ENCODE measurements at places on chromosomes 4 and X.

DNA sequence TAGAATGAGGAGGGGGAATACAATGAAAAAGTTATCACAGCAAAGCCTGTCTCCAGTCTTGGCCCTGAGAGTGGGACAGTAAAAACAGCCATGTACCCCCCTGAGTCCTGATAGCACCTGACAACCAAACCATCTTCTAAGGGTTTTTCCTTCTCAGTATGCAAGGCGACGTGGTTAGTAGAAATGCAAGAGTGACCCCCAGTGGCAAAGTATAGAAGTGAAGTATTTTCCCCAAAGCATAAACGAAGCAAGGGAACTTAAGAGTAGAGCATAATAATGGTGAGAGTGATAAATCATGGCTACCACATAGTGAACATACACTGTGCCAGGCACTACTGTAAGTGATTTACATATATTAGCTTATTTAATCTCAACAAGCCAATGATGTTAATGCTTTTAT is 52.8 kb downstream of the FAM47C start:
- peak; percentile 70 for DNase-seq

GRCh38 chr4:151276787-151277562 is at the start of gene PRSS48:
Gene PRSS48 (plus strand): TSS chr4:151277161. CDS start chr4:151277173, 12 bp downstream.
- peak; percentile 77 for DNase-seq

DNA sequence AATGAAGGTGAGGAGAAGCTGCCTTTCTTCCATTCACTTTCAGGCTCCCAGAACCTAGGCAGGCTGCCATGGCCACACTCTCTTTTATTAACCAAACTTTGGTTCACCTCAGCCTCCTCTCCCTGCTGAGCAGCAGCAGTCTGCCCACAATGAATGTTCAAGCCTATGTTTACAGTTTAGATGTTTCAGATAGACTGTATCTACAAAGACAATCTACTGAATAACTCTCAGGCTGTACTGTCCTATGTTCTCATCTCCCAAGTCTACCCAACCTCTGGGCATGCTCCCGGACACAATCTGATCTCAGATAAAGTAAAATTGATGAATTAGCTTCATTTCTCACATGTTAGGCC is 59.2 kb upstream of the TMEM164 start:
- no peak for DNase-seq

DNA sequence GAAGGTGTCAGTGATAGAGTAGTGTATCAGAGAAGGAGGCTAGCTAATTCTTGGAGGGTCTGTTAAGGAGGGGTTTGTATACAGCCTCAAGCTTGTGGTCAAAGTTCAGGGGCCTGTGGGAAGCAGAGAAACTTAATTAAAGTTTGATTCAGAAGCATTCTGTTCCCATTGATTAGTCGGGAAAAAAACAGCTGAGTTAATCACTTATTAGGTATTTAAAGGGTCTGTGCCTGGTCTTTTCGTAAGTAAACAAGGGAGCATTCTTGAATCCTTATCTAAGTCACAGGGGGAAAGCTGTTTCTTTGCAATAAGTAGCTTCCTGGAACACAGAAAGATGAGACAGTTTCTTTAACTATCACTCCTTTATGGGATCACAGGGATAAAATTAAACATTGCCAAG is 492.1 kb downstream of the PCDH10 start:
- peak; percentile 15 for DNase-seq

DNA sequence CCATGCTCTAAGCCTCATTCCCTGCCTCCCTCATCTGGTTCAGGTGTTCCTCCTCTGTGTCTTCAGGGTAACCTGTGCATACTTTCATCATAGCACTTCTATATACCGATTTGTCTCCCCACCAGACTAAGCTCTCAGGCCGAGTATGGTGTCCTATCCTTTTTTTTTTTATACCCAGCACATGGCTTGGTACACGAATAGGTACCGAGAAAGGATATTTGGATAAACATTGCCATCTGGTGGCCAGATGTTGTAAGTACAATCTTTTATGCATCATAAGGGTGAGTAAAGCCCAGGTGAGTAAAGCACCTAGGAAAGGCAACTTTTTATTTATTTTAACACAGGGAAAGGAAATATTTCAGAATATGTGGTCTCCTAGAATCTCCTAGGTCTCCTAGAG is 68.4 kb downstream of the MID2 start:
- peak; percentile 50 for DNase-seq

DNA sequence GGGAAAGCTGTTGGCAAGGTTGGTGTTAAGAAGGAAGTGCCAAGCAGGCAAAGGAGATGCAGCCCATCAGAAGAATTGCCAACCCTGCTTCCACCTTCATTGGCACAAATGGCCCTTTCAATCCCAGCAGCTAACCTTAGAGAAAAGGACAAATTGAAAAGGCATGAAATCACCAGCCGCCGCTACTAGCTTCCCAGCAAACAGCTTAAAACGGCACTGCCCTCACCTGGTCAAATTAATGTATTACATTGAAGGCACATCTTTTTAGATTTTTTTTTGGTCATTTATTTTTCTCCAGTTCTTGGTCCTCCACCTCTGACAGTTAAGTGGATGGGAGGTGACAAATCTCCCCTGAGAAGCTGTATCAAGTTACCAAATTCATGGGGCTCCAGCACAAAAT is 51.0 kb upstream of the NHSL2 start:
- DNase-seq = peak; percentile 60

DNA sequence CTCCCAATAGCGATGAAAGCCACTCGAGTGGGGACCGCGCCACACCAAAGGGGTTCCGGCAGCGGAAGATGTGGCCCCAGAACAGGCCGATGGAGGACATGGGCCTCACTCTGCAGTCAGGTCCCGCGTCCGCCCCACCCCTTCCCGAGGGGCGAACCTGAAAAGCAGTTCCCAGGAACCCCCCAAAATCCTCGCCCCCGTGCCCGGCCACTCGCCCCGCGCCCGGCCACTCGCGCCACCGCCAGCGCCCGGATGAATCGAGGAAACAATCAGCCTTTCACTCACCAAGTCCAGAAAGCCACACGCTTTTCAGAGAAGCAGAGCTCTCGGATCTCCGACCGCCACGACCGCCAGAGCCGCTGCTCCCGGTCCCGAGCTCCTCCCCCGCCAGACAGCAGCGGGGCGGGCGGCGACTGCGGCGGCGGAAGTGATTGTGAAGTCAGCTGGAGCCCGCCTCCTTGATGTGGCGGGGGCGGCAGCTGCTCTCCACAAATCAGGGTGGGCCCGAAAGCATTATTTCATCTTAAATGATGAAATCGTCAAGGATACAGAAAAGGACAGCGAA is at the start of gene PJA1:
TSS of gene PJA1 (minus strand) at position 367 of the 565 bp plus-strand sequence. CDS start 2,380 bp downstream, outside the sequence.
- DNase-seq = peak; percentile 80

DNA sequence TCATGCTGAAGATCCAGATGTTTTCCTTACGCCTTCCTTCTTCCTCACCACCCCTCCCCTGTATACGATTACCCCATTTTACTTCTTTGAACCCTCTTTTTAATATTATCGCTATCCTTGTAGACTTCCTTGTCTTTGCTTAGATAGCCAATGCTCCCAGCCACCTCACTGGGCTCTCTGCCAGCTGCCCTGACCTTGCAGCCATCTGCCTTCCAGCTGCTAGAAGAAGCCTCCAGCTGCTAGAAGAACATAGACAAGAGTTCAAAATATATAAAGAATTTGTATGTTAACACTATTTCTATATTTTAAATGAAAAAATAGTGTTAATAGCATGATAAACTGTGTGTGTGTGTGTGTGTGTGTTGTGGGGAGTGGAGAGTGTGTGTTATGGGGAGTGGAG is 374.7 kb downstream of the ANKRD50 start:
- no peak for DNase-seq

DNA sequence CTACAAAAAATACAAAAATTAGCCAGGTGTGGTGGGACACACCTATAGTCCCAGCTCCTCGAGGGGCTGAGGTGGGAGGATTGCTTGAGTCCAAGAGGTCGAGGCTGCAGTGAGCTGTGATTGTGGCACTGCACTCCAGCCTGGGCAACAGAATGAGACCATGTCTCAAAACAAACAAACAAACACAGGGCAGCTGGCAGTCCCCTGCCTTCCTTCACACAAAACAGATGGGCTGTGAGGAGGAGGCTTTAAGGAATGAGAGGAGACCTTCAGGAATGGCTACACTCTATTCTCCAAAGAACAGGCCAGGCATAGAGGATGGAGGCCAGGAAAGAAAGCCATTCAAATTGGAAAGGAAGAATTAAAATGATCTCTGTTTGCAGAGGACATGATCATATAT is 65.6 kb upstream of the MAML3 start:
- DNase-seq = no peak

DNA sequence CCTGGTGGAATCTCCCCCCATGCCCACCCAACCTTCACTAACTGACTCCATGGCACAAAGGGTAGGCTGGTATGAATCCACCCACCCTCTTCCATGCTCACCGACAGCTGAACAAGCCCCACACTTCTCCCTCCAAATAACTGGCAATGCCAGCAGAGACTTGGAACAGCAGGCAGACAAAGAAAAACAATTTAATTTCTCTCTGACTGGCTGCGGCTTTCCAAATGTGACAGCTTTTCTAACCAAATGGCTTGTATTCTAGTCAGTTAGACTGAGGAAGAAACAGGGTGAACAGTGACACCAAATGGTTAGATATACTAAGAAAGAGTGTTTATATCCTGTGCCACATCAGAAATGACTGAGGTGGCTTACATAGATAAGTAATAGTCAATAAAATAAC is 199.3 kb upstream of the ADAMTS3 start:
- DNase-seq = no peak

DNA sequence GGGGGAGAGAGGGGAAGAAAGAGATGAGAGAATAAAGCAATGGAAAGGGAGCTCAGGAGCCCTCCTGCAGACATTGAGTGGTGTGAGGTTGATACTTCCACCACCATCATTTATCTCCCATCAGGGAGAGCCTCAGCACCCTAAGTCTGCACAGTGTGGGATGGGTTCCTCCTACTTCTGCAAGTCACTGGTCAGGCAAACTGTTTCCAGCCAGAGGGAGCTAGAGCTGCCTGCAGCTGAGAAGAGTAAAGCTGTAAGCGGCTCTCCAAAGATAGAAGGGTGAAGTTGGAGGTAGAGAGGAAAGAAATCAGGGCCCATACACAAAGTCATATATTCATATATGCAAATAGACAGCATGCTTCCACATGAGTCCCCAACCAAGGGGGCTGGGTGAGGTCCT is 21.9 kb upstream of the ZNF81 start:
- DNase-seq = no peak

DNA sequence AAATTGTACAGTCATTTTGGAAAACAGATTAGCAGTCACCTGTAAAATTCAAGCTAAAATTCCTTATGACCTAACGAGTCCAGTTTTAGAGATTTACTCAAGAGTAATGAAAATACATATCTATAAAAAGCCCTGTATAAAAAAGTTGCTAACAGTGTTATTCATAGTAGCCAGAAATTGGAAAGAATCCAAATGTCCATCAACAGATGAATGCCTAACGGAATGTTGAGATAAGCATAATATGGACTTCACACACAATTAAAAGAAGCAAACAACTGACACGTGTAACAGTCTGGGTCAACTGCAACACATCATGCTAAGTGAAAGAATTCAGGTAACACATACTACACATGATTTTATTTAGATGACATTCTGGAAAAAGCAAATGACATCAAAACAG is 584.8 kb upstream of the AGA start:
- DNase-seq = no peak

GRCh38 chr4:74111306-74111975 is 12.4 kb upstream of the CXCL2 start:
- DNase-seq = no peak

DNA sequence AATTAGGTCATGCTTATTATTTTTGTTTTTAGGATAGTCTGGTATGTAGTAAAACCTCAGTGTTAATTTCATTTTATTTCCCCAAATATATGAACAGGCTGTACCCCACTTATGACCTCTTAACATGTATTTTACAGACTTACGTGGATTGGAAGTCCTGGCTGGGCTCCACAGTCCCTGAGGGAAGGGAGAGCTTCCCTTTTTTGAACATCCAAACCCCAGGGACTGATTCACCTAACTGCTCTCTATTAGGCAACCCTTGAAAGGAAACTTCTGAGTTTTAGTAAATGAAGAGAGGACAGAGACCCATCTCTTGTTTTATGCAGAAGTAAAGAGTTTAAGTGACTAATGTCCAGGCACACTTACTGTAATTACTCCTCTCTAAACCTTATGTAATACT is 233.1 kb upstream of the SPRY1 start:
- DNase-seq = no peak

DNA sequence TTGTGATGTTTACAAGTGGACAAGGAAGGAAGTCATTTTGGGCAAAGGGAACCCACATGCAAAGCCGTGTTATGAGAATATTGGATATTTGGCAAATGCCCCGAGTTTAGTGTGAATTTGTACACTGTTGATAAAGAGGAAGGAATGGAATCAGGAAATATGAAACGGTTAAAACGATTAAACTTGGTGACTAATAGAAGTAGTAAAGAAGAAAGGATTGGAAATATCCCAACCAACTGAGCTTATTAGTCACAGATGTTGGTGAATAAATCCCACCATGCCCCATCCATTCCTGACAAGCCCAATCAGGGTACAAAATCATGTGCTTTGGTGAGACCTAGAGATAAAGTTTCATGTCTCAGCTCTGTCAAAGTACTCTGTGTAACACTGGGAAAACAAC is 22.0 kb downstream of the ARHGAP24 start:
- no peak for DNase-seq

GRCh38 chr4:99815597-99816011 is 1.0 kb upstream of the DAPP1 start:
- no peak for DNase-seq

DNA sequence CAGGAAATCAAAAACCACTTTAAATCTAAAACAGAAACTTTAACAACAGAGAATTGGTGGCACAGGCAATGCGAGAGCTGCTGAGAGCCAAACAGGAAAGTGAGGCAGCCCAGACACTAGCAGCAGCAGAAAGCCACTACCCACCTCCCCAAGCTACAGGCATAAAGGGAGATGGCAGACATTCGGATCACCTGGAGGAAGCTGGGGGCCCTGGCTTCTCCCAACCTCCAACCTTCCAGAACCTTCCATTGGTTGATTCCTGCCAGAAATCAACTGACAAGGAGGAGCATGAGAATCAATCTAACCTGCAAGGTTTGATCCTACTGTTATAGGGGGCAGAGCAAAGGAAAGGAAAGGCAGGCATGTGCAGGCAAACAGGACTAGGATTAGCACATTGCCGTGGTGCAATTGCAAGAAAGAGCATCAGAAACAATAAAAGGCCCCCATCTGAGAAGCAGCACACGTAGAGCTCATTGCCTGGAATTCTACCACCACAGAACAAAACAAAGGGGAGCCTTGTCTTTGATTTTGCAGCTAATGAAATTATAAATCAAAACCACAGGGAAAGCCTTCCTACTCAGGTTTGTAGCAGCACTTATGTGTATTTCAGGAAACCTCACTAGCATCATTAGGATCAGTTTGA is 427.3 kb upstream of the RASGEF1B start:
- DNase-seq = peak; percentile 30

DNA sequence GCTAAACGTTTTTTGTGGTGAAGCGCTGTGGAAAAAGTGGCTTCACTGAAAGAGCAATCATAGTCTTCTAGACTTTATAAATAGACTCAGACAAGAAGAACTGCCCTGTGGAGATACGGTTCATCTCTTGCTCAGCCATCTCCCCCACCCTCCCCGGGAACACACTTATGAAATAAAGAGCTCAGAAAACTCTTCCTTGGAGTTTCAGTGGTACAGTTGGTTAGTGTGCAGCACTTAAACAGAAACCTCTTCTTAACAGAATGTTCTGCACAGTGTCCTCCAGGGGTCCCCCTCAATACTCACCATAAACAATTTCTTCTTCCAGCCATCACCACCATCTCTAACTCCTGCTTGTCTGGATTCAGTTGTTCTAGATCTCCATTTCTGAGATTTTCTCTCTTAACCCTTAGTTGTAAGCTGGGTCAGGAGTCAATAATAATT is 313.0 kb downstream of the ARHGAP10 start:
- DNase-seq = no peak
